A549 treated with ZK216348 at 1 μM for 4 hours (cell line): ENCODE measurements at places on chromosomes 13 and 19. TPM values are rescaled to one million over a fixed set of nuclear protein-coding genes. Genes with fewer than 3 reads are reported as not detected.

Gene FGF22
- 0.21 to 1.0 TPM (median 0.87 TPM) in 5 replicates for total RNA-seq

Gene GPR12
- not detected in 5 replicates for total RNA-seq

Gene URAD
- not detected in 5 replicates for total RNA-seq

Gene UGGT2
- total RNA-seq = 5.3 to 10.3 TPM (median 9.5 TPM) in 5 replicates

Gene ADM5
- total RNA-seq = 2.7 to 6.9 TPM (median 5.7 TPM) in 5 replicates

Gene ADGRE2
- total RNA-seq = 0.53 to 1.4 TPM (median 0.99 TPM) in 5 replicates
